Anterior cingulate cortex (tissue), 58 donors: ENCODE measurements at places on chromosomes 12 and 14.

GRCh38 chr12:5051334-5051733 lies 7.7 kb downstream of the KCNA5 start:
- DNase-seq, result no peak

DNA sequence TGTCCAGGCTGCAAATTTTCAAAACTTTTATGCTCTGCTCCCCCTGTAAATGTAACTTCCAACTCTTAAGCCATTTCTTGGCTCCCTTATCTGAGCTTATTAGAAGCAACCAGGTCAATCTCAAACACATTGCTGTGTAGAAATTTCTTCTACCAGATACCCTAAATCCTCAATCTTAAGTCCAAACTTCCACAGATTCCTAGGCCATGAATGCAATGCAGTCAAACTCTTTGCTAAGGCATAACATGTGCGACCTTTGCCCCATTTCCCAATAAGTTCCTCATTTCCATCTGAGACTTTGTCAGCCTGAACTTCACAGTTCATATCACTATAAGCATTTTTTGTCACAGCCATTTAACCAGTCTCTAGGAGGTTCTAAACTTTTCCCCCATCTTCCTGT lies 64.5 kb downstream of the TMTC3 start:
- DNase-seq, result no peak

DNA sequence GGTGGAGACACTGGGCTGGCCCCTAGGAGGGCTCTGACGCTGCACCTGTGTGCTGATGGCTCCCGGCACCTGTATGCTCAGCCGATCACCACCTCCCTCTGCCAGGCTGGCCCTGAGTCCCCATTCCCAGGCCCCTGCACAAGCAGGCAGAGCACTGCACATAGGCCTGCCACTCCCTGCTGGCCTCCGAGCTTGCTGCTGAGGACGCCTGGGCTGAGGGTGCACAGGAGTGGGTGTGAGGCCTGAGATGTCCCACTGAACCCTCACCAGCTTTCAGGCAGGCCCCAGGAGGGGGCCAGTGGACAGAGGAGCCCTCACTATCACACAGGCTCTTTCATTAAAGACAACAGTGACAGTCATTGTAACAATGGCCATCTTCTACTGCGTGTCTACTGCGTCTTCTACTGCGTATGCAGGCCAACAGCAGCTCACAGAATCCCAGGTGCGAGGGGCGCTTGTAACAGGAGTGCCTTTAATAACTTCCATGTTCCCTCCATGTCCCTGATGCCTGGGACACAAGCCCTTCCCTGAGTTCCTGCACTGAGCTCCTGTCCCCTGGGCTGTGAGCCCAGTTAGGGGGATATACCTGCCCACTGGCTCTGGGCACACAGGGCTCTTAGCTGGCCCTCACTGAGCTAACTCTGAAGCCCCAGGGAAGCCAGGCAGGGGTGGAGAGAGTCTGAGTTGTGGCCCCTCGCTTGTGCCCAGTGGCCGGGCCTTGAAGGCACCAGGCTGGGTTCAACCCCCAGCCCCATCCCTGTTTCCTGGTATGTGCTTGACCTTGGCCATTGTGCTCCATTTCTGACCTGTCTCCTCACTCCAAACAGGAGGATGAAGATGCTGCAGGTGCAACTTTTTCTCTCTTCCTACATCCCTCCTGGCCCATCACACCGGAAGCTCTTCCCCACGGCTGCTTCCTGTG lies 71.3 kb downstream of the PRIMA1 start:
- no peak for DNase-seq

GRCh38 chr12:128164533-128164932 lies 102.4 kb upstream of the TMEM132C start:
- no peak for DNase-seq

GRCh38 chr12:115102450-115102849 lies 418.5 kb upstream of the TBX3 start:
- DNase-seq, result no peak

- no peak for DNase-seq
These were observed 14.6 kb upstream of the FBXO34 start for GRCh38 chr14:55256586-55256985.

GRCh38 chr12:38123566-38124246 lies 192.9 kb upstream of the ALG10B start:
- no peak for DNase-seq
